T-cell (primary cell): ENCODE measurements at places on chromosomes 3 and 15. TPM values are rescaled to one million over a fixed set of nuclear protein-coding genes. Genes with fewer than 3 reads are reported as not detected.

GRCh38 chr15:70720228-70721016 lies 42.9 kb downstream of the UACA start:
- no peak for DNase-seq

DNA sequence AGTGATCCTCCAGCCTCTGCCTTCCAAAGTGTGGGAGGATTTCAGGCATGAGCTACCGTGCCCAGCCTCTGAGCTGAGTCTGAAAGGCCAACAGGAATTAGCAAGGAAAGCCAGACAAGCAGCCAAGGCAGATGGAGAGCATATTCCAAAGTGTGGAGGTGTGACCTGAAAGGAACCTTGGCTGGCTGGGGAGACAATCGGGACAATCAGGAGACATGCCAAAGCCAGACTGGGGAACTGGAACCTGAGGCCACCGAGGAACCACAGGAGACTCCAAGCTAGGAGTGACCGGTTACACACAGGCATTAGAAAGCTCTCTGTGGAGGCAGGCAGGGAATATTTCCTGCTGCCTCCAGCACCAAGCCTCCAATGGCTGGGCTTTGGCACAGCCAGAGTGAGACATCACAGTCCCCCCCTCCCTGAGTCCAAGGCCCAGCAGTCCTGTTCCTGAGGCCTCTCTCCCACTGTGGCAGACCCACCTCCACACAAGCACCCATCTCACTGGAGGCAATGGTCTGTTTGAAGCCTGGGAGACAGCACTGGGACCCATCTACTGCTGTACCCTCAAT lies 4.5 kb upstream of the C15orf39 start:
- DNase-seq, result no peak

ACKR2 gene
- 0.20 TPM for total RNA-seq

- no peak for DNase-seq
Observed at GRCh38 chr3:108209579-108209978, 12.6 kb downstream of the IFT57 start.

GRCh38 chr15:66097151-66098021 lies 156.2 kb downstream of the MEGF11 start:
- DNase-seq, result no peak

DNA sequence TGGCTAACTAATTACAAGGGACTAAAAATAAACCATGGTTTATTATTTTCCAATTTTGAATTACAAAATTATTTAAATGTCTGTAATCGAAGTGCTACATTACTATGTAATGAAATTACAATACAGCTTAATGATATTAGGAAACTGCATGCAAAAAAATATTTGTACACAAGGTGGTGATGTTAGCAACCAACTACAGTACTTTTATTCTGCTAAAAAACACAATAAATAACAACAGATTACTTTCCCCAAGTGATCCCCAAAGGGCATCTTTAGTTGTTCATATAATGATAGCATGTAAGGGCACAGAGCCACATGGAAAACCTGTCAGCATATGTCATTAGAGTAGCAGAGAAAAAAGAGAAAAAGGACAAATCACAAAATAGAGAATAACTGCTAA lies 147.5 kb upstream of the SOX2 start:
- no peak for DNase-seq

- DNase-seq, result no peak
Observed at GRCh38 chr3:99344216-99344615, 294.2 kb upstream of the COL8A1 start.

GRCh38 chr3:177340243-177340830 lies 143.1 kb upstream of the TBL1XR1 start:
- no peak for DNase-seq
